ENCODE measurements at places on chromosomes 12 and 14. TPM values are rescaled to one million over a fixed set of nuclear protein-coding genes. Genes with fewer than 3 reads are reported as not detected.

The CCDC88C gene
- total RNA-seq: 174 TPM

The PROX2 gene
- 0.21 TPM for total RNA-seq

The ZCCHC8 gene
- total RNA-seq: 52.9 TPM

The SLC2A13 gene
- total RNA-seq: 4.4 TPM

The ACADS gene
- total RNA-seq: 6.6 TPM

The PIANP gene
- not detected for total RNA-seq

The ADCY6 gene
- total RNA-seq: 0.52 TPM

The ESRRB gene
- total RNA-seq: 0.10 TPM

The ITGB7 gene
- total RNA-seq: 49.8 TPM
